Stimulated activated CD8-positive, alpha-beta memory T cell treated with anti-CD3 and anti-CD28 coated beads, Interleukin-4, amount 100 ng/mL, for 48 hours (primary cell): ENCODE measurements at places on chromosomes 3 and 15.

DNA sequence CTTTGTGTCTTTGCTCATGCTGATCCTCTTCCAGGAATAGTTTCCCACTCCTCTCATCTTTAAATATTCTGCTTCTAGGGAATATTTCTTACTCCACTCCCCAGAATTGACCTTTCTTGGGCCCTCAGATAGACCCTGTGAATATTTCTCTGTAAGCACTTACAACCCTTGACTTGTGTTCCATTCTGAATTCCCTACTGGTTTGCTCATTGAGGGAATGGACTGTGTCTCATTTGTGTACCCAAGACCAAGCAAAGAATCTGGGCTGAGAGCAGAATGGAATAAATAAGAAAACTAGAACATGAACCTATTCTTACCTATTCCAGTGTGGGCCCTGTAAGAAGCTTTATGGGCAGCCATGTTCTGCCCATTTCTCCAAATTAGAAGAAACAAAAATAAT, 72.7 kb upstream of the TSPAN3 start:
- no peak for DNase-seq

DNA sequence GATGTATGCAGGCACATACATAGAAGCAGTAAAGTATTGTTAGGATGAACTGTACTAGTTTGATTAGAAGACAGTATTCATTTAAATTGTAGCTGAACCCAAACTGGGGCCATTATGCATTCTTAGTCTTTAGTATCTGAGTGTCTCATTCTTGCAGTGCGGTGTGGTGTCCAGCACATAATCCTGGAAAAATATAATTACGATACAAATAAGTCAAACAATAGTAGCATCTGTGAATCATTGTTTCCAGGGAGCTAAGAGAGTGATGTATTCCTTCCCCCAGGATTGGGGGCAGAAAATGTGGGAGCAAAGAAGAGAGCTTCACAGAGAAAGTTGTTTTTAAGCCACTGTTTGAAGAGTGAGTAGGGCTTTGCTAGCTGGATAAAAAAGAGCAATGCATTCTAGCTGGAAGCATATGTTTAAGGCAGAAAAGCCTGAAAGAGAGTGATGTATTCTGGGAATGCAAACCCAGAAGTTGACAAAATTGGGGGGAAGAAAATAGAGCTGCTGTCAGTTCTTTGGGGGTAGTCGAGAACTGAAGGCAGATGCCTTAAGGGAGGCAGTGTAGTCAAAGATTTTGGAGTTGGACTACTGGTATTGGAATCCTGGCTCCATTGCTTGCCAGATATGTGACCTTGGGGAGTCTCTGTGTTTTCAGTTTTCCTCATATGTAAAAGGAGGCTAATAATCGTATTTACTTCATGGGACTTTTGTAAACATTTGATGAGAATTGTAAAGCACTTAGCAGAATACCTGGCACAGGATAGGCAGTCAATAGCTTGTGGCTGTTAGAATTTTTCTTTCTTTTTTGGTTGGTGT, 14.1 kb downstream of the SLMAP start:
- DNase-seq: no peak

GRCh38 chr15:94671858-94672532, 440.6 kb downstream of the MCTP2 start:
- no peak for DNase-seq

DNA sequence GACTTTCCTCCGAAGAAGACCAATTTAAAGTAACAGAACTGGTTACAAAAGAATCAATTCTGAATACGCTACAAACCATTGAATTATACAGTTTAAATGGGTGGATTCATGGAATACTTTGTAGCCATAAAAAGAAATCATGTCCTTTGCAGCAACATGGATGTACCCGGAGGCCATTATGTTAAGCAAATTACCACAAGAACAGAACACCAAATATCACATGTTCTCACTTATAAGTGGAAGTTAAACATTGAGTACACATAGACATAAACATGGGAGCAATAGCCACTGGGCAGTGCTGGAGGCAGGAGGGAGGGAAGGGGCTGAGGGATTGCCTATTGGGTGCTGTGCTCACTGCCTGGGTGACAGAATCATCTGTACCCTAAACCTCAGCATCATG, 61.3 kb downstream of the EDEM1 start:
- no peak for DNase-seq

GRCh38 chr3:42979044-42979972, at the start of gene GASK1A:
GASK1A (plus strand) TSS chr3:42979311; CDS start chr3:42979643, 332 bp downstream.
- peak; percentile 43 for DNase-seq

DNA sequence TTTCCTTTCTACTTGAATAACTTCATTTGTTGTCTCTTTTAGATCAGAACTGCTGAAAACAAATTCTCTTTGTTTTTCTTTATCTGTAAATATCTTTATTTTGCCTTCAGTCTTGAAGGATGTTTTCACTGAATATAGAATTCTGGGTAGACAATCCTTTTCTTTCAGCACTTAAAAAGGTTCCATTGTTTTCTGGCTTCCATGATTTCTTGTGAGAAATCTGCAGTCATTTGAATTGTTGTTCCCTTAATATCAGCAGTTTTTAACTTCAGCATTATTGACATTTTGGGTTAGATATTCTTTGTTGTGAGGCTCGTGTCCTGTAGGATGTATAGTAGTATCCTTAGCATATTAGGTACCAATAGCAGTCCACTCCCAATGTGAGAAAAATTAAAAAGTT, 65.8 kb downstream of the SV2B start:
- no peak for DNase-seq

DNA sequence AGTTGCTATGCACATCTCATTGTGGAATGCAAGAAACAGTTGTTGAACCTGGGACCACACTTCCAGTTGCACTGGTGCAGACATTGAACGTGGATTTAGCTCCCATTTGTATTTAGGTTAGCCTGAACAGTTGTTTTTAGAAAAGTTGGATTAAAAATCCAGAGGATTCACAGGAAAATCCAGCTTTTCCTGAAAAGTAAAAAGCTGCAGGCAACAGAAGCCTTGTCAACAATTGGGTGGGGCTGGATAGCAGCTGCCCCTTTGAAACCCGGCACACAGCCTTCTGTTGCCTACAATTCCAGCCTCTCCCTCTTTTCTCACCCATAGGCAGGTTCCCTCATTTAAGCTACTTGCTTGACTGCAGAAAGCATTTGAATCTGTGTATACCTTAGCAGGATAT, 165.3 kb upstream of the TBL1XR1 start:
- DNase-seq: no peak
